ENCODE measurements at places on chromosomes 7 and 10. TPM values are rescaled to one million over a fixed set of nuclear protein-coding genes. Genes with fewer than 3 reads are reported as not detected.

Gene FAM25A
- 1.1 TPM for total RNA-seq

Gene IFIT2
- 4.9 TPM for total RNA-seq

Gene MSS51
- total RNA-seq, result 0.48 TPM

Gene SLC16A12
- total RNA-seq, result 0.03 TPM

Gene ANTXRL
- total RNA-seq, result not detected

All from A549 treated with CpdA at 1 μM for 4 hours (cell line).